T-cell (primary cell): ENCODE measurements at places on chromosomes 16 and 17.

DNA sequence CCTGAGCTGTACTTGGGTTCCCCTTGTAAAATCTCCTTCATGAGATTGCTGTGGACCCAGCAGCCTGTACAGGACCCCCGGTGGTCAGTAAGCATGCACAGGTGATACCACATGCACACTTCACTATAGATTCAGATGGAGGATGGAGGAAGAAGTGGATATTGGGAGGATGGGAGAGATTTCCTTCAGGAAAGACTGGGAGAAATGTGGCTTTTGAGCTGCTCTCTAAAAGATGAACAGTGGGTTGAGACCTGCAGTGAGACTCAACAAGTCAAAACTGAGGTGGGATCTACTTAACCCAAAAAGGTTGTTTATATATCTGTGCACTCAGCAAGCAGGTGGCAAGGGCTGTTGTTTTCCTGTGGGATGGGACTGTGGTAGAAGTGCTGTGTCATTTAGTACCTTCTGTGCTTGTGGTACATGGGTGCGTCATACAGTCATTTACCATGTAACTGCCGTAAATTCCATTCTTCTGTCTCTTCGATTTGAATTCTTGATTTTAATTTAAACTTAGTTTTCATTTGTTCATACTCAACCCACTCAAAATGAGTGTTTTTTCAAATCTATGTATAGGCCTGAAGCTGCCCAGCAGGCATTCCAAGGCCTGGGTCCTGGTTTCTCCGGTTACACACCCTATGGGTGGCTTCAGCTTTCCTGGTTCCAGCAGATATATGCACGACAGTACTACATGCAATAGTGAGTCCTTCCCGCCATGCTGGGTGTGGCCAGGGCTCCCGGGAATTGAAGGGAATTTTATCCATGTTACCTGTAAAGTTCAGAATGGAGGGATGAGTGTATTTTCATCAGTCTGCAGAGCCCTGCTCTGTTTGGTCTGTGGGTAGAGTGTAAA, 6.9 kb downstream of the HERPUD1 start:
- DNase-seq: peak; percentile 39

DNA sequence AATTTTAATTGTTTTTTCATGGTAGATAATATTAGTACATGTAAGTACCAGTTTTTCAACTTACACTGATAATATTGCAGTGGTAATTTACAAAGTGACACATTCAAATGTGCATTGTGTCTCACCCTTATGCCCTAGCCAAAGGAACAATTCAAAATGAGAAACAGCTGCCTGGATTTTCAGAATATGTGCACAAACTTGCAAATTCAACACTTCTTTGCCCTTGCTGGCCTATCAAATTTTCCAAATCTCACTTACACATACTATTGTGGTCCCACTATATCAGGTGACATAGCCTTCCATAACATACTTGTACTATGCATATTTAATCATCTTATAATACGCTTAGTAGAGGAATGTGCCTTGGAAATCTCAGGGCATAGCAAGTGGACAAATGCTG, 32.6 kb upstream of the LRRC37A3 start:
- no peak for DNase-seq

DNA sequence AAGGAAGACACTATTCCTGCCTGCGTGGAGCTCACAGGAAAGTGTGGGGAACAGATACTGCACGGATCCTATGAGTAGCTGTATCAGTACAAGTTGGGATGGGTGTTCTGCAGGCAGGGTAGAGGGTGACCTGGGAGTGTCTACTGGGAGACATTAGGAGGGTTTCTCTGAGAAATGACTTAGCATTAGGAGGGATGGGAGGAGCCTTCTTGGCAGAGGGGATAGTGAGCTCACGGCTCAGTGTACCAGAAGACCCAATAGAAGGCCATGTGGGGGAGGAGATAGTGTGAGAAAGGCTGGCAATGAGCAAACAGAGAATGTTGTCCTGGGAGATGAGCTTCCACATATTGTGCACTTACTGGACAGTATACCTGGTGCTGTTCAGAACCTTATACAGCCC, 109.1 kb downstream of the MSI2 start:
- DNase-seq: no peak

- DNase-seq: peak; percentile 49
These were observed 2.4 kb upstream of the ALOXE3 start for GRCh38 chr17:8120520-8121406.

- no peak for DNase-seq
These were observed 120.9 kb upstream of the HS3ST2 start for GRCh38 chr16:22692916-22693637.

DNA sequence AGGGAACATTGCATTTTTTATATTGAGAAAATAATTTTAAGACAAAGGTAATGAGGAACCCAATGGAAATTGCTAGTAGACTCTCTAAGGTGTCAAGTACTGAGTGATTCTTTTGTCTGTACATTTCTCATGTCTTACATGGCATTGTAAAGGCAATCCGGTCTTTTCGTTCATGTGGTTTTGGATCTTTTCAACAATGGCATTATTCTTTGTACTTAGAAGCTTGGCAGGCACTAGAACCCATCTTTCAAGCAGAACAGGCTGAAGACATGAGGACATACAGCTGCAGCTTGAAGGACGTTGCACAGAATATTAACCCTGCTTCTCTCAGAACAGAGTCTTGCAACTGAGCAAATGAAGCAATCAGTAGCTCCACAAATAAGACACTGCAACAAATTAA, 231.5 kb upstream of the ZFHX3 start:
- no peak for DNase-seq

DNA sequence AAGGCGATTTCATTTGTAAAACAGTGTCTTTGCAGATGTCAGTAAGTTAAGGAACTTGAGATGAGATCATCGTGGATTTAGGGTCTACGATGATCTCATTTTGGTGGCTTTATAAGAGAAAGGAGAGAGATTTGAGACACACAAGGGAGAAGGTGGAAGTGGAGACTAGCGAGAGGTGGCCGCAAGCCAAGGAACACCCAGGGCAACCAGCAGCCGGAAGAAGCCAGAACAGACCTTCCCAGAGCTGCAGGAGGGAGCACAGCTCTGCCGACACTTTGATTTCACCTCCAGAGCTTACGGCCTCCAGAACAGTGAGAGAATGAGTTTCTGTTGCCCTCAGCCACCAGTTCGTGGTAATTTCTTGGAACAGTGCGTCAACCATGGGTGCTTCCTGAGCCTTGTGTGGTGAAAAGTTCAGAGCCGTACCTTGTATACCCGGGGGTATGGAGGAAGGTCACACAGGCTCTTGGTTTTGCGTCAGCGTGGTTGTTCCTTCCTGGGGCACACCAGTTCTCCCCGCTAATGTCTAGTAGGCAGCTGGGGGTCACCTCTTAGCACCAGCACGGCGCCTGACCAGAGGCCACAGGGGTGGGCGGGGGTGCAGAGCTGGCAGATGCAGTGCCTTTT, 12.9 kb upstream of the SEC14L1 start:
- peak; percentile 63 for DNase-seq

DNA sequence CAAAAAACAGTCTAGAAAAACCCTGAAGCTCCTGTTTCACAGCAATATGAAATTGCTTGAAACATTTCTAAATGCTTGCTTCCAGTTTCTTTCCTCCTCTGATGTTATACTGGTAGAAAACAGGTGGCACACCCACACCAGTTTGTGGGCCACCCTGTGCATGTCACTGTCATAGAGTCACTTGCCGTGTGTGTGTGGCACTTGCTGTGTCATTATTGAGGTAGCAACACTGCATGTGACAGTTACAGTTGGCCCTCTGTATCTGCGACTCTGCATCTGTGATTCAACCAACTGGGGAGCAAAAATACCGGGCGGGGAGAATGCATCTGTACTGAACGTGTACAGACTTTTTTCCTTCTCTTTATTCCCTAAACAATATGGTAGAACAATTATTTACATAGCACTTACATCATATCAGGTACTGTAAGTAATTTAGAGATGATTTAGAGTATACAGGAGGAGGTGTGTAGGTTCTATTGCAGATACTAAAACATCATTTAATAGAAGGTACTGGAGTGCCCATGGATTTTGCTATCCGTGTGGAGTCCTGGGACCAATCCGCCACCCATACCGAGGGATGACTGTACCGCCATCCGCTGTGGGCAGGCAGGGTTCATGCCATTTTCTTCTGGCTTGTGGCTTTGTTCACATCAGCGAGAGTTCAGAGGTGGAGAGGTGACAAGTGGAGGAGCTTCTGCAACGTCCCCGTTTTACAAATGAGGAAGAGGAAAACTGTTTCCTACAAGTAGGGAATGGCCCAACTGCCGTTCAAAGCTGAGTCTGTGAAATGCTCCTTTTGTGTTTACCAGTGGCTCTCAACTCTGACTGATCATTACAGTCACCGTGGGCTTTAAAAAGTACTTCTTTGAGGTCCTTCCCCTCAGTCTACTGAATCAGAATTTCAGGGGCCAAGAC, 373.7 kb downstream of the SNX29 start:
- DNase-seq: no peak

- no peak for DNase-seq
These were observed 1.5 kb downstream of the SNX29 start for GRCh38 chr16:11978080-11978479.

DNA sequence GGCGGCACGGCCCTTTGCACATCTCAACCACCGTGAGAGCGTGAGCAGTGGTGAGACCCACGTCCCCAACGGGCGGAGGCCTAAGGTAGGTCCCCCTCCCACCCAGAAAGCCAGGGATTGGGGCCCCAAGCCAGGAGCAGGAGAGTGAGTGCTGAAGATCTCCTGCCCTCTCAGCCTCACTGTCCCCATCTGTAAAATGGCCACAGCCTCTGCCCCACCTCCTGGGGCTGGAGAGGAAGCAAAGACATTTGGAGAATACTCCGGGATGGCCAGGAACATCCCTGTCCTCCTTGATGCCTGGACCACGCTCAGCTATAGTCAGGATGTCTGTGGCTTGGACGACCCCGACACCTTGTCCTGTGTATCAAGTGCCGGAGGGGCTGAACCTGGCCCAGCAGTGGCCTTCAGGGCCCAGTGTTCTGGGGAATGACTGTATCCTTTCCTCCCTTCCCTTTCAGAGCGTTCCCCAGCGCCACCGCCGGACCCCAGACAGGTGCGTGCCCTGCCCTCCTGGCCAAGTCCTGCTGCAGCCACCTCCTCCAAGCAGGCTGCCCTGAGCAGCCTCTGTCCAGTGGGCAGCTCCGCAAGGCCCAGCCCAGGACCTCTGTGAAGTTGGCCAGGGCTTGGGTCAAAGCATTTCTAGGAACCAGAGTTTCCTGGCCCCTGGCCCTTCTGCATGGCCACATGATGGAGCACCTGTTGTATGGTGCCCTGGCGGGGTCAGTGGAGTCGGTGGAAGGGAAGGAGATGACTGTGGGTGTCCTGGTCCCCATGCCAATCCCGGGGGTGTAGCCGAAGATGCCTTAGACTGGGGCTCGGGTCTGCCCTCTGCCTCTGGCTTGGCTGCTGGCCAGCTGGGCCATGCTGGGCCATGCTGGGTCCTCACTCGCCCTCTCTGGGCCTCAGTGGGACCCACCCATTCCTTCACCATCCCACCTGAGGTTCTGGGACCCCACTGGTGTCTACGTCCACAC, 38.4 kb downstream of the ADCY7 start:
- DNase-seq: peak; percentile 20

DNA sequence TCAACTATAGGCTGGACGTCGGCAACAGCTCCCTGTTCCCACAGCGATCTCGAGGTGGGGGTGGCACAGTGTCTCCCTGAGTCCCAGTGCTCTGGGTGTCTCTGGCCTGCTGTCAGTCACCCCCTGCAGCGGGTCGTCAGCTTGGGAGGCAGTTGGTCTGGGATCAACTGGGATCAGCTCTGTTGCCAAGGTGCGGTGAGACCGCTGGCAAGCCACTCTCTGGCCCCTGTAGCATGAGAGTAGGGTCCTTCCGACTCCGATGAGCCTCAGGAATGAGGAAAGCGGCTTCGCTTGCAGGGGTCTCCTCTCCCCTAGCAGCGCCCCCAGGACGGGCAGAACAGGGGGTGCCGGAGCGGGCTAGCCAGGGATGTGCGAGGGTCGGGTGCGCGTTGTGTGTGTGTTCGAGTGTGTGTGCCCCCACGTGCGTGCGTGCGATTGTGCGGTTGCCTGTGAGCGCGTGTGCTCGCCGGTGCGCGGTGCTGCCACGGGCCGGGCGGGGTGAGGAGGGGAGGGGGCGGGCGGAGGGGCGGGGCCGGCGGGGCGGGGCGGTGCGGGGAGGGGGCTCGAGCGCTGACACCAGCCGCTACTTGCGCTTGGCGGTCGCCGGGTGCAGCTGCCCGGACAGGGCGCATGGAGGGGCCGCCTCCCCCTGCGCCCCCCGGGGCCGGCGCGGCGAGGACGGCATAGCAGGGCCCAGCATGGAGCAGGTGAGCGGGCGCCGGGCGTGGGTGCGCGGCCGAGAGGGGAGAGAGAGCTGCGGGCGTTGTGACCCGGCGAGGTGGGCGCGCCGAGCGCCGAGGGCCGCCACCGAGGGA, 9.4 kb upstream of the ARHGAP23 start:
- DNase-seq: no peak
